Activated CD4-positive, alpha-beta T cell treated with anti-CD3 and anti-CD28 coated beads for 24 hours (primary cell): ENCODE measurements at places on chromosomes 3 and 15.

DNA sequence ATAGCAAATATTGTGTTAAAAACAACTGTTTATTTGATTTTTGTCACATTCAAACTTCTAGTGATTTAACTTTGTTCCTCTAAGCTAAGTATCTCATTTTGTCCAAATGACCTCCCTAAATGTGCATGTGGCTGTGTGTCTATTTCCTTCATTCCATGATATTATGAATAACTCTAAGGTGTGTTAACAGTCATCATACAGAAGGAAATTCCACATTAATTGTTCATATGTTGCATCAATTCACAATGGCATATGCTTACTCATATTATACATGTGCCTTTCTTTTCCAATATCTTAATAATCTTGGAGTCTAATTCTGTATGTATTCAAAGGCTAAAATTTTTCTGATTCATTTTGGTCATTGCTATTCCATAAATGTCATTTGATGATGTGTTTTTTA lies 186.4 kb downstream of the WDR72 start:
- no peak for DNase-seq

DNA sequence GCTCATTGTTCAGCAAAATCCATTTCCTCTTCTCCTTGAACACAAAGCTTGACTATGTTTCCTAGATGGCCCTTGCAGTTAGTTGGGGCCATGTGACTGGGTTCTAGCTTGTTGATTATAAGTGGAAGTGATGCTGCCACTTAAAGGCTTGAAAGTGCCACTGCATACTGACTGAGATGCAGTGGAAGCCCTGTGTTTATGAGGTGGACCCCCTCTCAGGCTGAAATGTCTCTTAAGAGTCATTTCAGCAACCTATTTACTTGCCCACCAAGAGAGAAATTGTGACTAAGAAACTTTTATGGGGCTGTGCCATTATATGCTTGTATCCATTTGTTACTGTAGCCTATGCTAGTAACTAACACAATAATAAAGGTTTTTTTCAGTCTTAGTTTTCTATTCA lies 8.4 kb upstream of the ANP32A start:
- DNase-seq = no peak

GRCh38 chr15:99999282-100000070 lies 266.2 kb upstream of the LYSMD4 start:
- DNase-seq = no peak

- no peak for DNase-seq
These were observed 2.0 kb downstream of the DVL3 start for GRCh38 chr3:184157206-184157605.
